ENCODE measurements at places on chromosomes 4 and X. TPM values are rescaled to one million over a fixed set of nuclear protein-coding genes. Genes with fewer than 3 reads are reported as not detected.

The DYNLT3 gene
- total RNA-seq, result 23.1 TPM

The PWWP3B gene
- 6.9 TPM for total RNA-seq

The MORC4 gene
- 18.5 TPM for total RNA-seq

The XAGE2 gene
- total RNA-seq, result not detected

The FUNDC1 gene
- total RNA-seq, result 13.4 TPM

The CITED1 gene
- total RNA-seq, result 8.6 TPM

The LONRF3 gene
- 3.2 TPM for total RNA-seq

The TRIM2 gene
- 113 TPM for total RNA-seq

The WAS gene
- total RNA-seq, result 6.4 TPM

The UTP14A gene
- total RNA-seq, result 8.5 TPM

The TACR3 gene
- 1.6 TPM for total RNA-seq

The PLP1 gene
- total RNA-seq, result 7.2 TPM

The NHSL2 gene
- 9.3 TPM for total RNA-seq

The GPR119 gene
- not detected for total RNA-seq

The IL1RAPL2 gene
- 1.6 TPM for total RNA-seq

Data from metanephros (tissue), 2 donors.